Occipital lobe (tissue), 3 donors: ENCODE measurements at places on chromosomes 6 and 20. TPM values are rescaled to one million over a fixed set of nuclear protein-coding genes. Genes with fewer than 3 reads are reported as not detected.
A peak's percentile ranks its signal among the peaks of the same experiment; 100 is the strongest.

Gene TMEM151B
- 53.5 TPM for total RNA-seq

Gene TMEM200A
- 34.0 TPM for total RNA-seq

Gene ZSCAN31
- 16.5 TPM for total RNA-seq

Gene RBPJL
- total RNA-seq: not detected

Gene MEI4
- total RNA-seq: 0.47 TPM

Gene DNMT3B
- 4.8 TPM for total RNA-seq

Gene CLVS2
- 56.1 TPM for total RNA-seq

Gene KCNQ2
- 167 TPM for total RNA-seq

Gene SPTLC3
- 1.1 TPM for total RNA-seq

Gene BMP7
- 8.7 TPM for total RNA-seq

Gene TRAPPC3L
- not detected for total RNA-seq

Gene LY6G6F
- not detected for total RNA-seq

Gene SLC17A9
- 0.16 TPM for total RNA-seq

- DNase-seq: no peak
Measured at GRCh38 chr20:35339636-35340035, 47.4 kb upstream of the FAM83C start.

- DNase-seq: no peak
Measured at GRCh38 chr20:46994341-46994740, 99.7 kb downstream of the EYA2 start.

GRCh38 chr6:159572439-159573110 is 120.5 kb downstream of the SOD2 start:
- no peak for DNase-seq

GRCh38 chr6:146785001-146785585 is 186.3 kb downstream of the ADGB start:
- no peak for DNase-seq

GRCh38 chr6:158837684-158838625 is 18.8 kb upstream of the EZR start:
- DNase-seq: no peak

GRCh38 chr6:70414813-70415212 is 1.5 kb downstream of the FAM135A start:
- DNase-seq: no peak

- DNase-seq: no peak
Measured at GRCh38 chr6:118963003-118963402, 28.0 kb upstream of the MCM9 start.

DNA sequence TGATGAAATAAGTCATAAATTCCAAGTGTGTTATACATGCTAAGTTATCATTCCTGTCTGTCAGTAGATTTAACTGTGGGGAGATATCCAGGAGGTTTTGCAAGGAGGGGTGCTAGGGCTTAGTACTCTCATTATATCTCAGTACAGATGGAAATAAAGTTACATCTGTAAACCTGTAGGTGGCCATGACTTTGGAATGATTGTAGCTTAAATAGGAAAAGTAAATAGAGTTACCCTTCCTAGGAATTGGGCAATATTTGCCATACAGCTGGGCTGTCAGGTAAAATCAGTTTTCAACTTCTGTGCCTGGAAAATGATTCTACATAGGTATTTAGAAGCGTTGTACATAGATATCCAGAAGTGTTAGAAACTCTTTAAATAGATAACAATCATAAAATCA is 19.8 kb upstream of the TGM3 start:
- no peak for DNase-seq

GRCh38 chr6:153963352-153963751 is 75.7 kb upstream of the OPRM1 start:
- DNase-seq: no peak

DNA sequence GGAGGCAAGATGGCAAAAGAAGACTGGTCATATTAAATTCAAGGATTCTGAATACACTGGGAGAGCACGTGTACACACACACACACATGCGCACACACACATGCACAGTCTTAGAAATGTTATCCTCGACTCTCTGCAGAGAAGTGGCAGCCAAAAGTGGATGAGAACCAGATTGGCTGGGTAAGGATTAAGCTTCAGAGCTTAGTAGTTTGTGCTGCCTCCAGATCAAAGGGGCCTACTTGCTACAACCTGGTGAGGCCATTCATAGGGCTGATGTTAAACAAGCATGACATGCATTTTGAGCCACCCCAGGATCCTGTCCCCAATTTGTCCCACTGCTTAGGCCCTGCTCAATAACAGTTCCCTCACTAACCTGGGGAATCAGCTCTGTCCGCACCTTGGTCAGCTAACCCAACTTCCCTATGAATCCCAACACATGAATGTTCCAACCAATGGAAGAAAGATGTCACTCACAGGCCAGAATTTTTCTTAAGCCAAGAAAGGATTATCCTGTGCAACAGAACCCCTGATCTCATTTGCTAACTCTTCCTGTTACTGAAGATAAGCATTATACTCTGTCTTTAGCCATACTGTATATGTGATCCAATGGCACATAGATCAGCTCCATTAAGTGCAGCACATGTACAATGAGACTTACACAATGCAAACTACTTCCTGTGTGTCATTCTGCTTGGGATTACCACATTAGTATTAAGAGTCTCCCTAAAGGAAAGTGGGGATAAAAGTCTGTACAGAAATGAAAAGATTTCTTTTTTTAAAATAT is 31.0 kb downstream of the TOMM6 start:
- DNase-seq: no peak

GRCh38 chr6:84422380-84422968 is 195.0 kb upstream of the CEP162 start:
- no peak for DNase-seq

DNA sequence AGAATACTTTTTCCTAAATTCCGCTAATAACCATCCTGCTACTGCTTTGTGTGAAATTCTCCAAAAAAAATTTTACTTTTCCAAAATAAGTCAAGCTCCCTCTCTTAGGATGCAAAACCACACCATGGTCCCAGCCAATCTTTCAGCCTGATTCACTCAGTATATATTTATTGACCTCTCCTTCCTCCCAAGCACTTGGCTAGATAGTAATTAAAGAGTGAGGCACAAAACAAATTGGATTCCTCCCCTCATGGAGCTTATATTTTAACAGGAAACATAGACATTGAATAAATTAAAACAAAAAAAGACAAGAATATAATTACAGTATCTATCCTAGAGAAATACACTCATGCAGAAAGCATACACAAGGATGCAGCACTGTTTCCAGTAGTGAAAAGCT is 9.0 kb upstream of the ZNF217 start:
- no peak for DNase-seq

DNA sequence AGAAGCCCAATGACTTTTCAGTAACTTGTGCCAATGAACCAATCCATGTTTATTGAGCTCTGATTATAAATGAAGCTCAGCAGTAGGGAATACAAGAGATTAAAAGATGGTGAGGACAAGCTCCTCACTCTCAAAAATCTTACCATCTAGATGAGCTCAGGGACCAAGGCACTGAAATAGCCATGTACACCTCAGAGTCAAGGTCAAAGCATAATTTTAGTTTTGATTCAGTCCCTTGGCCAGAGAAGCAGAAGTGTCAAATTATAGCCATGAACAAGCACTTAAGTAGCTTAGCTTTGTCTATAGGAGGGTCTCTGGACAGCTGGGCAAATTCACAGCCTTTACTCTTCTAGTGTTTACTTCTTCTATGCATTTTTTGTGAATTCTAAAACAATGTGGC is 131.0 kb upstream of the DTNBP1 start:
- DNase-seq: no peak

DNA sequence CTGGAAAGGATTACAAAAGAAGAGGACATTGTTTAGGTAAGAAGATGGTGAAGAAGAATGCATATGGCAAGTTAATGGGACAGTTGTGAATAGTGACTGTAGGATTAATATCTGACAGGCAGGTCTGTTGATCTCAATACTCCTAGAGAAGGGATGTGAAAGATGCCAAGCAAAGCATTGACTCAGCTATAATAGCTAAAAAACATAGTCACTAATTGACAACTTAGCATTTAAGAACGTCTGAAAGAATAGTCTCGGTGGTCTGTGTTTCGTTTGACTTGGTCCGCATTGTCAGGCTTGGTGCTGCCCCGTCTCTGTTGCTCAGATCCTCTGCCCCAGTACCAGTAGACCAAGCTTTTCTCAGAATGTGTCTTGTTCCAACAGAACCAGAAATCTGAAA is 65.9 kb downstream of the HIVEP1 start:
- DNase-seq: no peak

DNA sequence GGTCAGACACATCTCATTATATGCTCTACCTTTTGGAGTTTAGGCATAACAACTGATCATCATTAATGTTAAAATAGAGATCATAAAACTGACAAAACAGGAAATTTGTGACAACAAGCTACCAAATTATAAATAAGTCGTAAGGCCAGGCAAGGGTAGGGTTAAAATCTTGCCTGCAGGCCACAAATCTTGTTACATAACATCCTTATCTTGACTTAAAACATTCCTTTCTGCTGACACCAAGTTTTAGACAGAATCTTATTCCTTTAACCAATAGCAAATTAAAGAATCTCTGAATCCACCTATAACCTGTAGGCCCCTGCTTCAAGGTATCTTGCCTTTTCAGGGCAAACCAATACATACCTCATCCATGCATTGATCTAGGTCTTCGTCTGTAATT is 32.5 kb upstream of the NKAIN2 start:
- no peak for DNase-seq

GRCh38 chr6:25010176-25010575 is 74.4 kb upstream of the RIPOR2 start:
- DNase-seq: no peak

- DNase-seq: no peak
Measured at GRCh38 chr20:51804754-51805153, 2.4 kb upstream of the SALL4 start.

GRCh38 chr6:20711518-20711917 is 177.3 kb downstream of the CDKAL1 start:
- no peak for DNase-seq

- DNase-seq: peak; percentile 60
Measured at GRCh38 chr20:33994222-33994913, 657 bp downstream of the RALY start.

DNA sequence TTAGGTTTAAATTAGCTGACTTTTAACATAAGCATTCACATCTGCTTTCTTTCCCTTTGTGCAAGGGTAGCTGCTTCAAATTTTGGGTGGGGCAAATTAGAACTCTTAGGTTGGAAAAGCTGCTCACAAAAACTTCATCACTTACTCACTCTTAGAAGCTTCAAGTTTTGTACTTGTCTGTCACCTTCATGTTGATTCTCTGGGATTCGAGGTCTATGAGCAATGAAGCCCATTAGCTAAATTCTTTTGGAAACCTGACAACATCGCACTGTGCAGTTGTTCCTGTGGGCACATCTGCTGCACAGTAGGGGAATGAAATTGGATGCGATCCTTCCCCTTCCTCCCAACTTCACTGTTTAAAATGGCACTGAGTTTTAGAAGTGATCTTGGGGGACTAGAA is 156.1 kb downstream of the UBE3D start:
- DNase-seq: no peak

GRCh38 chr6:110946498-110946897 is 12.0 kb upstream of the GTF3C6 start:
- no peak for DNase-seq

DNA sequence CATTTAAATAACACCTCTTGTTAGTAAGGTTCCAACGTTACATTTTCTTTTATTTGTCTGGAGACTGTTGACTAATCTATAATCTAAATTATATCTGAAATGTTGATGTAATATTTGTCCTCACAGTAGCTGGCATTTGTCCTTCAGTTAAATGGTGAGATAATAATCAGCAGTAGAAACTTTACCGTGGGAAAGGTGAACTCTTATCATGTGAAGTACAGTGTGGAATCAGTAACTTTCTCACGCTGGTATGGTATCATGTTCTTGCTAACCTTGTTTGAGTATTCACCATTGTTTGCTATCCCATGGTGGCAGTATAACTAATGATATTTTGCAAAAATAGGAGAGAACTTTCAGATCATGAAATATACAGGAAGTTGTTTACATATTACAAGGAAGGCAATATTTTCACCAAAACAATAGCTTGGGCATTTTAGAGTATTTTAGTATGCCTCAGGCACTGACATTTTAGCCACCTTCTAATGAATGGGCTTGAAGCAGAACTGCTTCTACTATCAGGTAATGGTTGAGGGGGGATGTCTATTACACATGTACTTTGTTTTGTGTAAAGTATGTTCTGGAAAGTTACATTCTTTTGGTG is 4.8 kb downstream of the GMNN start:
- no peak for DNase-seq

- DNase-seq: no peak
Measured at GRCh38 chr6:7656355-7656754, 66.4 kb downstream of the SNRNP48 start.

DNA sequence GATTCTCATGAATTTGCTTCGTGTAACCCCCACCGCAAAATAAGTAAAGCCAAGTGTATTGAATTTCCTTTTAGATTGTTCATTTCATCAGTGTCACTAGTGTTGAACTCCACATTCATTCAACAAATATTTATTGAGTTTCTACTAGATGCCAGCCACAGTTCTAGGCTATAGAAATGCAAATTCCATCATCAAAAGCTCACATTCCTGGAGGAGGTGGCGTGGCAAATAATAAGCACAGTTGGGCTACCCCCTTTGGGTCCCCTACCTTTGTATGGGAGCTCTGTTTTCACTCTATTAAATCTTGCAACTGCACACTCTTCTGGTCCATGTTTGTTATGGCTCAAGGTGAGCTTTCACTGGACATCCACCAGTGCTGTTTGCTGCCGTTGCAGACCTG is 12.7 kb upstream of the ME1 start:
- DNase-seq: no peak

GRCh38 chr6:126955621-126956020 is 162.8 kb upstream of the RSPO3 start:
- DNase-seq: no peak

- DNase-seq: no peak
Measured at GRCh38 chr6:1494671-1495070, 105.3 kb downstream of the FOXF2 start.
